ENCODE measurements at places on chromosomes 1 and 21.
A peak's percentile ranks its signal among the peaks of the same experiment; 100 is the strongest.

GRCh38 chr1:206912445-206913095 is 9.2 kb downstream of the FCMR start:
- DNase-seq = peak; percentile 73

DNA sequence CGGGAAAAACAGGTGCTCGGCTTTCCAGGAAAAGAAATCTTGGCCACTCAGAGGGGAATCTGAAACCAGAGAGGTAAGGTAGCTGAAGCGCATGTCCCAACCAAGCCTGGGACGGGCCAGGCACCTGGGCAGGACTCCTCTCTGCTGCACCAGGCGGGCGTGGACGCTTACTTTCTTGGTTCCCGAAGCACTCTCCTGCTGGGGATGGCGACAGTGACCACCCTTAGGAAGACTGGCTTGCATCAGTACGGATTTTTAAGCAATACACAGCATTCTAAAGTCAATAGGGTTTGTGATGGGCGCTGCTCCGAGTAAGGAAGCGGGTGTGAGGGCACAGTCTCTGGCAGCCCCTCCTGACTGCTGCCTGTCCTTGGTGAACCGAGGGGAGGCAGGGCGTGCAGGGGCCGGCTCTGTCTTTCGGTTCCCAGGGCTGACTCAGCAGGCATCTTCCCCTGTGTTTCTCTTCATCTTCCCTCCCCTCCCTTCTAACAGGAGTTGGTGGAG is 74.9 kb upstream of the ANGPTL1 start:
- DNase-seq = no peak

- no peak for DNase-seq
Observed at GRCh38 chr1:35442734-35443133, 114.5 kb downstream of the KIAA0319L start.

DNA sequence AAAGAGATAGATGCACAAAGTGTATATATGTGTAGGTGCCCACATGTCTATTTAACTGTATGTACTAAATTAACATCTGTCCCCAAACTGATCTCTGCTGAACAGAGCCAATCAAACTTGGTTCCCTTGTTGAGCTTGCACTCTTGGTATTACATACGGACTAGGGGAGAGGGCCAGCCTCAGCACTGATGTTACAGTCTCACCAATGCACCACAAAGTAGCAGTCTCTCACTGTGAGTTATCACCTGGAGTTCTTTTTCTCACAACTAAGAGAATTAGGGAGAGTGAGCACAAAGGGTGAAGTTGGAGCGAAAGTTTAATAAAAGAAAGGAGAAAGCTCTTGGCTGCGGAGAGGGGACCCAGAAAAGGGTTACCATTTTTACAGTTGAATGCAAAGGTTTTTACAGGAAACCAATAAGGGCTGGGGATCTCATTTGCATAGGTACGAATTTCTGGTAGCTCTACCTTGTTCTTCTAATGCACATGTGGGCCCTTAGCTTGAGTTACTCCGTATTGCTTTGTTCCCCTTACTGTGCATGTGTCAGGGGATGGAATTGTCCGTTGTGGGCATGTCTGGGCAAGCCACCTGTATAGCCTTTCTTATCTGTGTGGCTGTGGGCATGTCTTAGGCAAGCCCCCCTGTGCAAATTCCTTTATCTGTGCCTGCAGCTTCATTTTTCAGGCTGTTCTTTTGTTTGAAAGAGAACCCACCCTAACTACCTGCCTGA is 13.3 kb upstream of the CHI3L2 start:
- no peak for DNase-seq

DNA sequence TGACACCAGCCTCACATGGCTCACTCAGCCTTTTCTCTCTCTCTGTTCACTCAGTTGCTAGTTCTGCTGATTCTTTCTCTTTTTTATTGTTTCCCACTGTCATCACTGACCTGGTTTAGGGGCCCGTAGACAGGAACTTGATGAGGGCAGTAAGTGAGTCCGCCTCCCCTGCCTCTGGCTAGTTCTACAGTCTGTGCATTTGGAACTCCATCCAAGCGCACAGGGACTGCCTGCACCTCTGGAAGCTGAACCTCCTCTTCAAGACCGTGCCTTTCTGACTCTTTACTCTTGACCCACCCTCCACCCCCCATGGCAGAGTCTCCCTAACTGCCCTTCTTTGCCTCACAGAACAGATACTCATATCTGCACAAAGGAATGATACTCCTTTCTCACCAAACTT is 4.2 kb downstream of the TENT5C start:
- no peak for DNase-seq

DNA sequence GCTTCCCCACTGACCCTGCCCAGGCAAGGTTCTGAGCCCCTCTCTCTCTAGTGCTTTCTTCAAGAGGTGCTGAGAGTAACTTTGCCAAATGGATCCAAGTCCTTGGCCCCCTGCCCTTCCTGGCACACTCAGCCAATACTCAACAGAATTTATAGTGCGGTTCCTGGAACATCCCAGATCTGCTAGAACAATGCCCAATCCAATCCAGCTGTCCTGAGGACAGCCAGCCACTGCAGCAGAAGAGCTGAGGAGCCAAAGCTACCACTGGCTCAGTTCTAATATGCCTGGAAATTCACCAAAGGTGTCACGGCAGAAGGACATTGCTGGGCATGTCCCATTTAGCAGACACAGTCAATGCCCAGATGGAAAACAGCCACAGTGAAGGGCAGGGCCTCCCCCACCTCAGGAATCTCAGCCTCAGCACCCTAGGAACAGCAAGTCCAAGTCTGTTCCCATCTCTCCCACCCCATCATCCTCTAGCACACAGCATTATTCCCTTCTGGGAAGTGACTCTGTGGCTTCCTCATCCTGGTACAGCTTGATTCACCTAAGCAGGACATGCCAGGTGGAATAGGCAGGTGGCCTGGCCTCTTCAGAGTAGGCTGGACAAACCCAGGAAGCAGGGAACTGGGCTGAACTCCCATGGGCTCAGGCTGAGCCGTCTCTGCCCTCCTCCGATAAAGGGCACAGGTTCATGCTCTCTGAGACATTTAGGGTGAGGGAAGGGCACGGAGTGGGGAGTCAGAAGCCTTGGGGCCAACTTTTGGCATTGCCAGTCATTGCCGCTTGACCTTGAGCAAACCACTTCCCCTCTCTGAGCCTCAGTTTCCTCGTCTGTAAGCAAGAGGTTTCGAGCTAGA is 24.6 kb downstream of the PMVK start:
- no peak for DNase-seq

GRCh38 chr1:25757846-25758185 is 42.2 kb upstream of the SELENON start:
- no peak for DNase-seq

GRCh38 chr1:220457957-220458609 is 69.9 kb upstream of the MARK1 start:
- no peak for DNase-seq

DNA sequence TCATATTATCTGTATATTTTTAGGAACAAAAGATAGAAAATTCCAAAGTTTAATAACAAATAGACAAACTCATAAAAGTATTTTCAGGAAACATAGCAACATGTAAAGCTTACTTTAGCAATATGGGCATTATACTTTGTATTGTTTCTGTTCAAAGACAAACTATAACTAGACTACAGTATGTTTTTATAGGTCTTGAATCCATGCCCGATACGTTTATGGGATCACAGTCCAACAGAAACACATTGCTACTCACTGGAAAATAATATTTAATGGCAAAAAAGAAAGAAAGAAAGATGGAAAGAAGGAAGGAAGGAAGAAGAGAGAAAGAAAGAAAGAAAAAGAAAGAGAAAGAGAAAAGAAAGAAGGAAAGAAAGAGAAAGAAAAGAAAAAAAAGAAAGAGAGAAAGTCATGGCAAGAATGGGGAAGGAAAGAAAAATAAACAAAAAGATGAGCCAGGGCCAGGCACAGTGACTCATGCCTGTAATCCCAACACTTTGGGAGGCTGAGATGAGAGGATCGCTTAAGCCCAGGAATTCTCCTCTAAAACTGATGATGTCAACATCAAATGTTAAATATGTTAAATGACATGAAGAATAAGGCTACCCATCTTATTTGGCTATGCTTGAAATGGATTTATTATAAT is 32.7 kb downstream of the TM2D1 start:
- no peak for DNase-seq

GRCh38 chr1:11335417-11336056 is 62.5 kb downstream of the UBIAD1 start:
- no peak for DNase-seq

DNA sequence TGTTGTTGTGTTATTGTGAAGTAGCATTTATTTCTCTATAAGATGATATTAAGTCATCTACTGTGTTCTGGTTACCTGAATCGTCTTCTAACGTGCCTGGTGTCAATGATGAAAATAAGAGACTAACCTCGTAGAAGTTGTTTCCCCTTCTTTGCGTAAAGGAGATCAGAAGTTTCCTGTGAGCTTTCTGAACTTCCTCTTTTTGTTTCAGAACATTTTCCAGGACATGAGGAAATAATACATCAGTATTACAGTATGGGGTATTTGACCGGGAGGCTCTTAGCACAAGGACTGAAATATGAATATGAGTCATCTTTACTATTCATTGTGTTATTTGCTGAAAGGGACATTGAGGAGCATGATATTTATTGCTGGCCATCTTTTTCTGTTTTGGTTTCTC is 1.3 kb downstream of the ST6GALNAC3 start:
- DNase-seq = no peak

- DNase-seq = peak; percentile 19
Observed at GRCh38 chr1:42952303-42953001, 6.2 kb downstream of the SLC2A1 start.

GRCh38 chr1:72438270-72438669 is 155.9 kb upstream of the NEGR1 start:
- no peak for DNase-seq

DNA sequence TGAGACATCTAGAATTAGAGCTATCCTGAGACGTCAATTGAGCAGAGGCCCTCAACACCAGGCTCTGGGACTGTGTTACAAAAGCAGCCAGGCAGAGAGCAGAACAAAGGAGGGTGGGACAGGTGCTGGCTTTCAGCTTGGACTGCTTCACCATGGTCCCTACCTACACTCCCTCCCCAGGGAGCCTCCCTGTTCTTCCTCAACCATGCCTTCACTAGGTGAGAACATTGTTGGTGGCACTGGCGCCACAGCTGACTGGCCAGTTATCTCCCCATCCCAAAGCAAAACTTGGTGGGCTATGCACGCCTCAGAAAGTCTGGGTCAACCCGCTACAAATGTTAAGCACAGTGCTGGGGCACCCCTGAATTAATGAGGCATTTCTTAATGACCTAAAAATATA is 87.8 kb downstream of the NMNAT2 start:
- no peak for DNase-seq

DNA sequence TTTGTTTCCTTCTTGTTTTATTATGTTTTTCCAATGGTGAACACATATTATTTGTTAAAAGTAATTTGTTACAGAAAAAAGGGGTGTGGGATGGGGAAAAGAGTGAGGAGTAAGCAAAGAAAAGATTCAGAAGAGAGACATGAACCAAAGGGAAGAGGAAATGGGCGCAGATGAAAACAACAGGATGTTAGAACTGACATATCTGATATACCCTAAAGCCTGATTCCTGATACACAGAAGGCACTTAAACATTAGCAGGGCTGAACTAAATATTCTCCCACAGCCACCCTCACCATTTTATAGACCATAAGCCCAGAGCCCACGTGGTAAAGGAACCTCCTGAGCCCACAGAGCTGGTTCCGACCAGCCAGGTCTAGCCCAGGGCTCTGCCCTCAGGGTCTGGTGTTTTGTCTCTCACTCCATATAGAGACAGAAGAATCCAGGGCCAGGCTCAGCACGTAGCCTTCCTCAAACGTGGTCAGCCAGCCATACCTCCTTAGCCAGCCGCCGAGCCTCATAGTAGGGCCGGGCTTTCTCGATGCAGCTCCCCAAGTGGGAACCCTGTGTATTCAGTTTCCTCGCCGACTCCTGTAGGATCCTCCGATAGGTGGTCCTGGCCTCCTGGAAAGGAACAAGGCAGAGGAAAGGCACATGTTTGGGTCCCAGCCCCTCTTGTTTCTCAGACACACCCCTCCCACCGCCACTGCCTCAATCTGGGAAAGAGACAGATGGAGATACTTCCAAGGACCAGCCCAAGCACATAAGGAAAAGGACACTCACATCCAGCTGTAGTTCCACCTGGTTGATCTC is 9.5 kb downstream of the SH3BP5L start:
- no peak for DNase-seq

Data from left hindlimb (tissue), 1 donor.